ENCODE measurements at places on chromosomes 11 and 22.

DNA sequence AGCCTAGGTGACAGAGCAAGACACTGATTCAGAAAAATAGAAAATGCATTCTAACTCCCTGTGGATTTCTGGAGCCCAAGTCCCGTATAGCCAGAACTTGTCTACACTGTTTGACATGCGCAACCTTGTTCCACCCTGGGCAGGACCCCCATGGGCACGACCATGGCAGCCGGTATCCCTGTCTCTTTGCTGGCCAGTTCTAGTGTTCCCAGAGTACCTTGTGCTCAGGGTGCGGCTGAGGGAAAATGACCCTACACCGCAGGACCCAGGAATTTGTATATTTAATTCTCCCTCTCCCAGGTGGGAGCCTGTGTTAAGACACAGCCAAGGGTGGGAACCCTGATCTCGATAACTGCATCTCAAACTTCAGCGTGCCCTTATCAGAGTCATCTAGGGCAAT, 36.7 kb upstream of the RIC3 start:
- no peak for DNase-seq

DNA sequence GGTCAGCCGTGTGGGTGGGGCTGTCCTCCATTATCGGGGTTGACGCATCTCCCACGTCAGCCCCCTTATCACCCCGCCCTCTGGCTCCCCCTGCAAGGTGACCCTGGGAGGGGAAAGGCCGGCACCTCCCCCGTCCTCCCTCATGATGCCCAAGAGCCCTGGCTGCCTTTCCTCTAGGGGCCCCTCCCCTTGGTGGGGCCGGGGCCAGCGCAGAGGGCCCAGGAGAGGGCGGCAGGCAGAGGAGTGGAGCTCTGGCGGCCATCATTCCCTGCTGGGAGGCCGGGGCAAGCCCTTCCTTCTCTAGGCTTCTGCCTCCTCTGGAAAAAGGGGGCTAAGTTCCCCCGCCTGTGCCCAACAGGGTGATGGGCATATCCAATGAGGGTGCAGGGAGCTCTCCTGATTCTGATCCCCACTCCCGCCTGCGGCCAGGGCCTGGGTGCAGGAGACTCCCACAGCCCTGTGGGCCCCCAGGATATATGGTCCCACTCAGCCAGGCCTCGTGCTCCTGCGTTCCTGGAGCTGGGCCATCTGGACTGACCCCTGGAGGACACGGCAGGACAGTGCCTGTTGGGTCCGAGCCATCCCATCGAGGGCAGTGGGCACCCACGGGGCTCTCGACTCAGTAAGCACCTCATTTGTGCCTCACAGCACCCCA, 12.3 kb downstream of the MYRF start:
- DNase-seq = no peak

- DNase-seq = no peak
These were observed 30.6 kb downstream of the MMP13 start for GRCh38 chr11:102924851-102925380.

DNA sequence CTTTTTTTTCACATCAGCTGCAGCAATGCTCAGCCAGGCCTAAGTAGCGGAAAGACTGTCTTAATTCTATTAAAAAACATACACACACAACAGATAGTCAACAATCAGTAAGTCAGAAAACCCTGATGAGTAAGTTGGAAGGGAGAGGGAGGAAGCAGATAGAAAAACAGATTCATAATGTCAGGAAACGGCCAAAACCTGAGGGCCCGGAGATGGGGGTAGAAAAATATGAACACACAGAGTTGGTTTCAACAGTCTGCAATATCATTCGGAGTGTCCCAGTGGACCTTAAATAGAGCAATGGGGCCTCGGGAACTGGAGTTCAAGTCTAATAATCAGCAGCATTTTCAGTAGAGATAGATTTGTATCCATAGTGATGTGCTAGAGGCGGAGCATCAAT, 14.8 kb downstream of the LRRC55 start:
- no peak for DNase-seq

DNA sequence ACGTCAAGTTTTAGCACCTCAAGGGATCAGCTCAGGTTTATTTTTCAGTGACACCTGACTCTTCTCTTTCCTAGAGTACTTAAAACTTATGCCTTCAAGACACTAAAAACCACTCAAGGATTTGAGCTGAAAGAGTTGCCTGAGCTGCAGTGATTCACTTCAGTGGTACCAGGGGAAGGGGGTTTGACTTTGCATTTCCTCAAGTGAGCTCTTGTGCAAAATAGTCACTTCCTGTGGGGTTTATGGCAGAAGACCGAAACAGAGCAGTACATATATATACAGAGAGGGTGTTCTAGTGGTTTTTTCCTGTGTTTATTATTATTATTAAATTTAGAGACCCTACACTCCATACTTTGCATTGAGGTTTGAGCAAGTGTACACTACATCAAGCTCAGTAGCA, 60.7 kb downstream of the DBX1 start:
- no peak for DNase-seq

DNA sequence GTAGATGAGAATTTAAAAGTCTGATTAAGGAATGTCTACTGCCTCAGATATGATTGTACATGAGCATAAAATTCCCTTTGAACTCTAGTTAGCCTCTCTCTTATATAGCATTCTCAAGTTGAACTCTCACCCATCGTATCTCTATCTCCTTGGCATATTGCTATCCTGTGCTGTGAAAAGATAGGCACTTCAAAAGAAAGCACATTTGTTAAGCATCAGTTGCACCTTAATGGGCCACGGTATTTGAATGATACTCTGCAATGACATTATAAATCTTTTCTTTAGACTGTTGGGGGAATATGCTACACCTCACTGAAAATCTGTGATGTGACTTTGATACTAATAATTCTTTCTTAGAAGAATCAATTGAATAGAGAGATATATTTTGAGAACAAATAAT, 570.7 kb downstream of the JRKL start:
- no peak for DNase-seq

GRCh38 chr11:63494975-63495374, 4.0 kb upstream of the PLAAT5 start:
- no peak for DNase-seq

GRCh38 chr22:28091486-28091885, 172.4 kb upstream of the PITPNB start:
- no peak for DNase-seq

GRCh38 chr11:109046284-109046992, 375.6 kb upstream of the C11orf87 start:
- DNase-seq = no peak

- DNase-seq = no peak
These were observed 3.8 kb upstream of the CREB3L1 start for GRCh38 chr11:46273511-46274205.

- no peak for DNase-seq
These were observed 18.9 kb upstream of the PPP2R1B start for GRCh38 chr11:111785076-111785475.

DNA sequence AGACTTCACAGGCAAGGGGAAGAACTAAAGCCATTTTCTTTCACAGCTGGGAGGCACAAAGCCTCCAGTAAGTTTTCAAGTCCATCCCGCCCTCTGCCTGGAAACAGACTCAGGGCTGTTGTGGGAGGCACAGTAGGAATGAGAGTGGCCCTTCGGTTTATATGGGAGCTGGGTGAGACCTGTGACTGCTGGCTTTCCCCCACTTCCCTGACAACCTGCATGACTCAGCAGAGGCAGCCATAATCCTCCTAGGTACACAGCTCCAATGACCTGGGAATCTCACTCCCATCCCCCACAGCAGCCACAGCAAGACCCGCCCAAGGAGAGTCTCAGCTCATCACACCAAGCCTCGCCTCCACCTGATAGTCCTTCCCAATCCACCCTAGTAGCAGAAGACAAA, 12.1 kb upstream of the TMEM45B start:
- no peak for DNase-seq

DNA sequence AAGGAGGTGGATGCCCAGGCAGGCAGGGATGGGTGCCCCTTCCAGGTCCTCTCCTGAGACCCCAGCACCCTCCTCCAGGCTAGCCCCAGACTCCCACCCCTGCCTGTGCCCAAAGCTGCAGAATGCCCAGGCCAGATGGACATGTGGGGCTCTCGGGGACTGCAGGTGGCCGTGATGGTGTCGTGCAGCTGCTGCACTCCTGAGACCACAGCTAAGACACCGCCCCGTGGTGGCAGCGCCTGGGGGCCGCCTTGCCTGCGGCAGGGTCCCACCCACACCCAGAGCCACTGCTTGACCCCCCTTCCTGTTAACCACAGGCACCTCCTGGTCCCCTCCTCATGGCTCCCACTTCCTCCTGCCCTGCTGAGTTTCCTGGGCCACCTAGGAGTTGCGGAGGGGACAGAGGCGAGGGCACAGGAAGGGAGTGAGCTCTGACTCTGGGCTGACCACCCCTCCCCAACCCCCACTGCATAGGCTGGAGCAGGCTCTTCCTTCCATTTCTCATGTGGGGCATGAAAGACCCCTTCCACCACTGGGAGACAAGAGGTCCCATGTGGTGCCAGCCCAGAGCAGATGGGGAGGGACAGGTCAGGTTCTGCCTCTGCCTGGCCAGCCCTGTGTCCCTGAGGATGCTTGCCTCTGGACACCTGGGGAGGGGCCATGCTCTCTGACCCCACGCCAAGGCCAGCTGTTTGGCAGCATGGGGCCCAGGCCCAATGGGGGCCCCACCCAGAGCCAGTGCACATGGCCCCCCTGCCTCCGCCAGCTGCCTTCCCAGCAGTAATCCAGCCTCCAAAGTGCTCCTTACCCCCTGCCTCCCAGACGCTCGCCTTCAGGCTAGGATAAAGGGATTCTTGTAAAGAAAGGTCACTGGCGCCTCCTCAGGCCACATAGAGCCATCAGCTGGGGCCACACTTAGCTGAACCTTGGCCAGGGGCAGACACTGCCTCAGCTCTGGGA, 29.3 kb downstream of the OSBPL5 start:
- no peak for DNase-seq

DNA sequence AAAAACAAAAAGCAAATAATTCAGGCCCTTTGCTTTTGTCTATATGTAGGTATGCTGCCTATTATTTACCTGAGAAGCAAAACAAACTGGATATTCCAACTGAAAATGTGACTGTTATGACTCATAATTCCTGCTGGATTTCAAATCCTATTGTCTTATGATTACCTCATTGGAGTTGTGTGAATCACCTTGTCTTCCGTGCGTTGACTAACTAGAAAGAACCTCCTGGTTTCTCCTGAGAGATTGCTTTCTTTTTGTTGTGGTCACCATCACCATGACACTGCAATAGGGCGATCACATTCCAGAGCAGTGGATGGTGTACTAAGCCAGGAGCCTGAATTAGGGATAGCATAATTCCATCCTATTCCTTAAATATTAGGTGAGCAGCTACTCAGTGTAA, 23.0 kb upstream of the EXPH5 start:
- peak; percentile 94 for DNase-seq

- DNase-seq = no peak
These were observed 3.9 kb upstream of the SMIM38 start for GRCh38 chr11:69151836-69152235.

- DNase-seq = no peak
These were observed 14.5 kb downstream of the MUC2 start for GRCh38 chr11:1088927-1089737.

DNA sequence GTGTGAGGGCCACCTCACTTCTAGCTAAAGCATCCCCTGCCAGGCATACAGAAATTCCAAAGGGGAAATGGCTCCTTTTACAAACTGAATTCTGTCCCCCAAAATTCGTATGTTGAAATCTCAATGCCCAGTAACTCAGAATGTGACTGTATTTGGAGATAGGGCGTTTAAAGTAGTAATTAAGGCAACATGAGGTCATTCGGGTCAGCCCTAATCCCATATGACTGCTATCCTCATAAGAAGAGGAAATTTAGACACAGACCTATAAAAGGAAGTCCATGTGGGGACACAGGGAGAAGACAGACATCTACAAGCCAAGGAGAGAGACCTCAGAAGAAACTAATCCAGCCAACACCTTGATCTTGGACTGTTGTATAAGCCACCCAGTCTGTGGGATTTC, 119.1 kb downstream of the CHST1 start:
- no peak for DNase-seq

DNA sequence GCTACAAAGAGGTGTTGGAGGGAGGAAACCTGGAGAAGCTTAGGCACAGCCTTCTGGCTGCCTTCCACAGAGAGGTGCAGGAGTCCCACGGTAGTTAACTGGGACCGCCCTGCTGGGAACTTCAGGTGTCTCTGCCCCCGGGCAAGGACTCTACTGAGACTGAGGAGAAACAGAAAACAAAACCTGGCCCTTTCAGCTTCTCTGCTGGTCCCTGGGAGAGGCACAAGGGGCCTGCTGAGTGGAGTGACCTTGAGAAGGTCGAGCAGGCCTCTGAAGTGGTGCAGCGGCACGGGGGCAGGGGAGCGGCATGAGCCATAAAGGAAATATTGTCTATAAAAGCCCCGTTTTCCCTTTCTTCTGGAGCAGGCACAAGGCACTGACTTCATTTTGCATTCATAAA, 38.9 kb downstream of the NTM start:
- DNase-seq = no peak

GRCh38 chr11:42311514-42311913, 852.1 kb upstream of the LRRC4C start:
- DNase-seq = no peak

GRCh38 chr22:49959782-49960158, 802 bp upstream of the PIM3 start:
- DNase-seq = no peak

GRCh38 chr22:30262917-30263741, 3.5 kb downstream of the OSM start:
- DNase-seq = no peak

DNA sequence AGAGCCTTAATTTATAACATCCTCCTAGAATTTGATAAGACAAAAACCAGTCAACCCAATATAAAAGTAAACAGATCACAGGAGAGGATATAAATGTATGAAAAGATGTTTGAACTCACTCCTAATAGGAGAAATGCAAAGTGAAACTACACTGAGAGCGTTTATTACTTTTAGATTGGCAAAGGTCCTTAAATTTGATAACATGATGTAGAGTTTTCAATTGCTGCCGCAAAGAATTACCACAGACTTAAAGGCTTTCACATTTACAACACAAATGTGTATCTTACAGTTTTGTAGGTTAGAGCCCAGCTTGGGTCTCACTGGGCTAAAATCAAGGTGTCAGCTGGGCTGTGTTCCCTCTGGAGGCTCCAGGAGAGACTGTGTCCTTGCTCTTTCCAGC, 9.1 kb upstream of the POU2AF2 start:
- DNase-seq = no peak

- DNase-seq = no peak
These were observed 59.1 kb downstream of the ST3GAL4 start for GRCh38 chr11:126414615-126415014.

- no peak for DNase-seq
These were observed 194.8 kb upstream of the BLID start for GRCh38 chr11:122310766-122311165.

- no peak for DNase-seq
These were observed 37.2 kb downstream of the IGLL1 start for GRCh38 chr22:23542933-23543332.

DNA sequence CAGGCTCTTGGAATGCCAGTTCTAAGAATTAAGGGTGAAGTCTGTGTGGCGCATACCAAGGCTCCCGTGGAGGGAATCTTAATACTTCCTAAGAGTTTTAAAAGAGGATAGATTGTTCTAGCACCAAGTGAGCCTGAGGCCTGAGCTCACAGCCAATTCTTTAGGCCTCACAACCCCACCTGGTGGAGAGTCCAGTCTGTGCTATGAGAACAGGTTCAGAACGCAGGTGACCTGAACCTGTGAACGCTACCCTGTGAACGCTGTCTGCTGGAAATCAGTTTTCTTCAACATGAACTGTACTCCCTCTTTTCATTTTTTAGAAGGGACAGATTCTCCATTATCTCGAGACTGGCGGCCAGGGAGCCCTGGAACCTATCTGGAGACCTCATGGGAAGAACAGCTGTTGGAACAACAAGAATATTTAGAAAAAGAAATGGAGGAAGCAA, 43.2 kb upstream of the DLAT start:
- no peak for DNase-seq
